ENCODE measurements at places on chromosomes 7 and 10.
A peak's percentile ranks its signal among the peaks of the same experiment; 100 is the strongest.

- DNase-seq: peak; percentile 14
Measured at GRCh38 chr7:77326131-77326530, 90.0 kb downstream of the GSAP start.

- peak; percentile 95 for DNase-seq
Measured at GRCh38 chr7:81769891-81770727, at the start of gene HGF. Gene HGF (minus strand): TSS chr7:81770047. CDS start chr7:81769971, 76 bp downstream.

DNA sequence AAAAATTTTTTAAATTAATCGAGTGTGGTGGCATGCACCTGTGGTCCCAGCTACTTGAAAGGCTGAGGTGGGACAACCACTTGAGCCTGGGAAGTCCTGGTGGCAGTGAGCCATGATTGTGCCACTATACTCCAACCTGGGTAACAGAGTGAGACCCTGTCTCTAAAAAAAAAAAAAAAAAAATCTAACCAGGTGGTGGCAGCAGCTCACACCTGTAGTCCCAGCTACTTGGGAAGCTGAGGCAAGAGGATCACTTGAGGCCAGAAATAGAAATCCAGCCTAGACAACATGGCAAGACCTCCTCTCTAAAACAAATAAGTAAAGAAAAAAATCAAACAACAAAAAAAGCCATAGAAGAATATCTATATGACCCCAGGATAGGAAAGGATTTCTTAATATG, 3.6 kb upstream of the MYOF start:
- DNase-seq: no peak

- DNase-seq: no peak
Measured at GRCh38 chr10:27625452-27626211, 120.0 kb downstream of the MKX start.

DNA sequence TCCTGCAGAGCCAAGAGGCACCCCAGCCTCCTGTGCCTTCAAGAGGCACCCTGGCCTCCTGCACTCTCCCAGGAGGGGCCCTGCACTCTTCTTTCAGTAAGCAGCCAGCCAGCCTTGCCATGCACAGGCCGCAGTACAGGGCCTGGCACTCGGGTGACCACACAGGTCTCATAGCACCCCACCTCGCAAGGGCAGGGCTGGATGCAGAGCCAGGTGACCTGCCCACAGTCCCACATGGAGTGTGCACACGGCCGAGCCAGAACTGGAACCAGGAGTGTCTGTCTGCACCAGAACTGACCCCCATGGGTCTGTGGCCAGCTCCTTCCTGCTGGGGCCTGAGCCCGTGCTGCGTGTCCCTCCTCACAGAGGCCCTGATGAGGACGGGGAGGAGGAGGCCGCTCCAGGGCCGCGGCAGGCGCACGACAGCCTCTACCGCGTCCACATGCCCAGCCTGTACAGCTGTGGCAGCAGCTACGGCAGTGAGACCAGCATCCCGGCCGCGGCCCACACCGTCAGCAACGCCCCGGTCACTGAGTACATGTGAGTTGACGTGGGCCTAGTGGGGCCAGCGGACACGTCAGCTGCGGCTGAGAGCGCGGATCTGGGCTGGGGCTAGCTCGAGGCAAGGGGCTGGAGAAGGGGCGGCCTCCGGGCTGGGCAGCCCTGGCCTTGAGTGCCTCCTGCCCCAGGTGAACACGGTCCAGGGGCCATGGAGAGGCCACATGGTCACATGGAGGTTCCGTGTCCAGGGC, 26.3 kb downstream of the TTYH3 start:
- no peak for DNase-seq

GRCh38 chr10:61464461-61465170, 11.4 kb upstream of the TMEM26 start:
- DNase-seq: peak; percentile 87

GRCh38 chr7:22156205-22156604, 200.7 kb downstream of the RAPGEF5 start:
- DNase-seq: peak; percentile 79

- peak; percentile 75 for DNase-seq
Measured at GRCh38 chr10:100341953-100342626, 4.9 kb upstream of the SCD start.

- DNase-seq: no peak
Measured at GRCh38 chr7:16417906-16418305, 3.4 kb downstream of the CRPPA start.

DNA sequence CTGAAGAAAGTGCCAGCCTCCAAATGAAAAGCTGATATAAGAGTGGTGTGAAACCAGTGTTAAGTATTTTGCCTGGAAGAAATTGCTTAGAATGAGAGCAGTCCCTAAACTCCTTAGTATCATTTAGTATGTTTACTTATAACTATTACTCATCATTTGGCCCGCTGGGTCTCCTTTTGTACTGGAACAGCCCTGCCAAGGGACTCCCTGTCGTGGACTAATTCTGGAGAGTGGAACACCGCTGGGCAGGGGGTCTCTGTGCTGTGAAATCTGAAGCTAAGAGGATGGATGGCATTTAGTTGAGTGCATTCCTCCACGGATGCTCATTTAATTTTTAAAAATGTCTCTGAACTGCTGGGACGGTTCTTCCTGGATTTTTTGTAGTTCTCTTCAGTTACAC, 889.9 kb upstream of the C7orf33 start:
- DNase-seq: peak; percentile 0

GRCh38 chr10:13593535-13593934, 6.8 kb downstream of the PRPF18 start:
- peak; percentile 70 for DNase-seq

- no peak for DNase-seq
Measured at GRCh38 chr7:110170841-110171240, 920.1 kb upstream of the LRRN3 start.

Measured in cardiac fibroblast (primary cell).